ENCODE measurements at places on chromosomes 7 and 10. TPM values are rescaled to one million over a fixed set of nuclear protein-coding genes. Genes with fewer than 3 reads are reported as not detected.

DNA sequence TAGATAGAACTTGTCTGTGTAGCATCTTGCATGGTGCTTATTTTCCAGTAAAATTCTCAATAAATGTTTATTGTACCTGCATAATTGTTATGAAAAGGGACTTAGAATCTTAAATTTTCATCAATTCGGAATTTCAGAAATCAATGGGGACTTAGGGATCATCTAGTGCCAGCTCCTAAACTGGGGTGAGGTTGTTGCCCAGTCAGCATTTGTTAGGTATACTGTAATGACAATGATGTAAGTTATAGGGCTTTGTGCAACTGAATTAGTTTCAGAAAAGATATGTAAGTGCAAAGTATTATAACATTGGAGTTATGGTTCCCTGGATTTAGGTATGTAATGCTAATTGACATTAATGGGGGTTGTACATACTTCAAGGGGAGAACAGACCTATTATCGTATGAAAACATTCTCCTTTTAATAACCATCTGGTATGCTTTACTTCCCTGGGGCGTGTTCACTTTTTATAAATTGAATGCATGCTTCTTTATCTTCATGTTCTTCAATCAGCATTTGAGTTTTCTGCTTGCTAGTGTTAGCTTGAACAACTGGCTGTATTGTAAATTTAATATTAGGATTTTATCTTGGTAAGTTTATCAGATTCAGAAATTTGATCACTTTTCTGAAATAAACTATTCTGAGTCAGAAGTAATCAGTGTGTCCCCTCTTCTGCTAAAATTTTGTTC lies 270.3 kb downstream of the BBS9 start:
- DNase-seq: no peak
- no peaks in the 10 kb centered on the region for H3K4me1 ChIP-seq
- no peak overlapping the region for H3K4me3 ChIP-seq

- H3K27ac ChIP-seq: no peak overlapping the region
- no peaks in the 10 kb centered on the region for H3K4me1 ChIP-seq
- H3K27me3 ChIP-seq: no peaks in the 10 kb centered on the region
- H3K36me3 ChIP-seq: no peaks in the 10 kb centered on the region
- no peak for DNase-seq
Measured at GRCh38 chr10:49050366-49050765, 65.0 kb downstream of the VSTM4 start.

GRCh38 chr7:100038326-100038725 lies 11.2 kb upstream of the ZSCAN21 start:
- no peak overlapping the region for H3K27ac ChIP-seq
- no peaks in the 10 kb centered on the region for H3K27me3 ChIP-seq
- H3K4me1 ChIP-seq: no peaks in the 10 kb centered on the region
- peaks cover 14% of the 10 kb centered on the region for H3K36me3 ChIP-seq

Gene TMEM196
- polyA plus RNA-seq: not detected

Data from CD8-positive, alpha-beta memory T cell (primary cell).